T-helper 17 cell (primary cell): ENCODE measurements at places on chromosomes 16 and 17.

DNA sequence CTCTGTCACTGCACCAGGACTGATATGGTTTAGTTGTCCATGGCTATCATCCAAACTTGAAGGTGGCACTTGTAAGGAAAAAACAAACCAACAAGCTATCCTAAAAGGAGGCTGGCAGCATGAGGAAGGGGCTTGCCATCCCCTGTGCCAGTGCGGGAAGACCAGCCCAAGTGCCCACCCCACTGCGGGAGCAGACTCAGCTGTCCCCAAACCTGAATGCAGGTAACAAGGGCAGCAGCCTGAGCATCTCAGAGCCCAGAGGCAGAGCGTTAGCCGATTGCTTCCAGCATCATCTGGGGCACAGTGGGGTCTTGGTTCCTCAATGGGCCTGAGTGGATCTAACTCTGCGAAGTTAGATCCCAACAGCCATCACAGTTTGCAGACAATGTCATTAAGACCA, 29.2 kb upstream of the C16orf78 start:
- DNase-seq: no peak

DNA sequence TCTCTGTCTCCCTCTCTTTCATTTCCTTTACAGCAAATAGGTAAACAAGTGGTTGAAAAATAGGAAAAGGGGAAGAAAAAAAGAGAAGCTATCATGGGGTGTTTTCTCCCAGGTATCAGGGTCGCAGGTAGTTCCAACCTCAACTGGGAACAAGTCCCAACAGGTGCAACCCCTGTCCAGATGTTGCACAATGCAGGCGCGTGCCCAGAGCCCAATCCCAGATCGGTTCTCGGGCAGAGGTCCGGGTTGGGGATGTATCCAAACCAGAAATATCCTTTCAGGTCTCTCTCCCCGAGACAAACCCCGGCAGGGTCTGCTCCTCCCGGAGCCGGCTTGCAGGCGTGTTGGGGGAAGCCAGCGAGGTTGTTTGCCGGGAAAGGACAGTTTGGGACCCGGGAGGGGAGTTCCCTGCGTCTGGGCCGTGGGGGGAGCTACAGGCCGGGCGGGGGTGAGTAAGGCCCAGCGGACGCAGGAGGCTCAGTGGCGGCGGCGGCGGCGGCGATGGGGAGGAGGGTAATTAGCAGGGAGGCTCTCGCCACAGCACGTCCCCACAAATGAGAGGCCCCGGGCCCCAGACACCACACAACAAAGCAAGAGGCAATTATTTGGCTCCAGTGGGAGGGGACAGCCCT, 21.2 kb upstream of the SP6 start:
- DNase-seq: no peak

- no peak for DNase-seq
Observed at GRCh38 chr16:49365711-49366509, 7.7 kb upstream of the C16orf78 start.

DNA sequence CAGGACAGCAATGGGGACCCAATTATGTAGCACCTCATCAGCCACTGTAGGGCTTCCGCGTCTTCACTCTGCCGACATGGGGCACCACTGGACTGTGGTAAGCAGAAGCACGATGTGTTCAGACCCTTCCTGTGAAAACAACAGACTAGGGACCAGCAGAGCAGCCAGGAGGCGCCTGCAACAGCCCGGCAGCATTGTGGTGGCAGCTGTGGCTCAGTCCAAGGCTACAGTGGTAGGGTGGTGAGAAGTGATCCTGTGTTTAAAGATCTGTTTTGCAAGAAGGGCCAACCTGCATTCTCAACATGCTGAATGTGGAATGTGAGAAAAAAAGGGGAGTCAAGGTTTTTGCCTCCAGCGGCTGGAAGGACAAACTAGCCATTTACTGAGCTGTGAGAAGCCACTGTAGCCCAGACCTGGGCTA, 80.8 kb downstream of the GAS7 start:
- DNase-seq: no peak

- DNase-seq: no peak
Observed at GRCh38 chr17:65797809-65798208, 236.4 kb upstream of the AXIN2 start.

DNA sequence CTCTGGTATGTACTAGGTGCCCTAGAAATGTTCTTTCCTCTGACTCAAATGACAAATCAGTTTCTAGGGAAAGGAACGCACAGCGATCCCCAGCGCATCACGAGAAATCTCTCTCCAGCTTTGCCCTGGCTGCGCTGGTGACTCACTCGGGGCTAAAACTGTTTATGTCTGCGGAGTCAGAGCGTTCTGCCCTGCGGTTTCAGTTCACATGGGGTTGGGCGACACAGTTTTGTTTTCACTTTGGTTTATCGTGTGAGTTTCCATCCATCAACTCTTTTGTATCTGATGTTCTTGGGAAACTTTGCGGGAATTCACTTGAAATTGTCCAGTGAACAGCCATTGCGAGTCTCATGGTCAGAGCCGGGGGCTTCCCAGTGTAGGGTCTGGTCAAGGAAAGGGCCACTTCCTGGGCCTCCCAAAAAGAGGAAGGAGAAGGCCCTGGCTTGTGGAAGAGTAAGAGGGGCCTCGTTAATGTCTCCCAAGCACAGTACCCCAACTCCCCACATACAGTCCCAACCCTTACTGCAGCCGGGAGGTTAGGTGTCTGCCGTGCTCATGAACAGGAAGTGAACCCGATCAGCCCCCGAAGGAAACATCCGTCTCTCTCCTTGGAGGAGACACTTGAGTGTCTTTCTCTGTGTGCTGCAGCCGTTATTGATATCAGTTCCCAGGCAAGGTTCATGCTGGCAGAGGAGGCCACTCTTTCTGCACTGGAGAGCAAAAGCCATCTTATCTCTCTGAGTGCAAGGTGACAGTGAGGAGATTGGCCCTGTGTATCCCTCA, 643.2 kb downstream of the WWOX start:
- peak; percentile 69 for DNase-seq

DNA sequence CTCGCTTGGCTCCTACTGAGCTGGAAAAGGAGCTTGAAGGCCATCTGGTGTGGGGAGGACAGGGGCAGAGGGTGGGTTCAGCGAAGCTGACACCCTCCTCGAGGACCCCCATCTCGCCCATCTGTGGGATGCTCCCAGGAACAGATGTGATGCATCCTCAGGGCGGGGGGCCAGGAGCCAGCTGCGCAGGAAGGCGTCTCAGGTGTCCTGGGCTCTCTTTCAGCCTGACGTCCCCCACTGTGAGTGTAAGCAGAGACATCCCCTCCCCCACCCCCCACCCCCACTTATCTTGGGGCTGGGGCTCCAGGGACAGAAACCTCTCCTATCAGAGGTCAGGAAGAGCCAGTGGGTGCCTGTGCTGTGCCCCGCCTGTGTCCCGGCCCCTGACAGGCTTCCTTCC, 16.2 kb downstream of the KIF19 start:
- no peak for DNase-seq

GRCh38 chr17:82648742-82649331, 593 bp upstream of the WDR45B start:
- no peak for DNase-seq

DNA sequence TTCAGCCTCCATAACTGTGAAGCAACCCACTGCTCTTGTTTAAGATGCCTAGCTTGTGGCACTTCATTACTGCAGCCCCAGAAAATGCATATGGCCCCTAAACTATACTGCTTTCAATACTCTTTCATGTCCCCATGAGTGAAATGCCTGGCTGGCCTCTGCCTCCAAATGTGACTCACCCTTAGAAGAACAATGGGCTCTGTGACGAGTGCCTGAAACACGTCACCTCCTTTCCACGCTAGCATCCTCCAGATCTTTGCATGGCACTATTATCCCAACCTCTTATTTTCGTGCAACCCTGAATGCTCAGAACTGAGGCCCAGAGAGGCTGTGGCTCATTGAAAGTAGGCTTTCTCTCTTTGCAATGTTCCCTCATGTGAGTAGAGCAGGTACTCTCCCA, 233.1 kb downstream of the CBLN1 start:
- no peak for DNase-seq

DNA sequence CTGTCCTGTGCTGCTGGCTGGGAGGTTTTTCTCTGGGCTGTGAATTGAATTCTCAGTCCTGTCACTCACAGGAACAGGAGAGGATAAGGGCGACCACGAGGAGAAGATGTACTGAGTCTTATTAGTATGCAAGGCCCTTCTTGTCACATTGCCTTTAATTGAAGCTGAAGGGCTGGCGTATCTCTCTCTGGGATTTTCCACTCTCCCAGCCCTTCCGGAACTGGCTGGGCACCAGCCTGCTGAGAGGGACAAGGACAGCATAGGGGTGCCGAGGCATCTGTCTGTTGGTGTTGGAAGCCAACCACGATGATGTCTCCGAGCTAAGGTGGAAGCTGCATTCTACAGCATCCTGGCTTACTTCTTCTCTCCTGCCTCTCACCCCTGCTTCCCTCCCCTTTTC, 33.2 kb downstream of the GPRC5B start:
- no peak for DNase-seq

- DNase-seq: no peak
Observed at GRCh38 chr16:81636298-81636993, 142.6 kb upstream of the PLCG2 start.

- DNase-seq: no peak
Observed at GRCh38 chr16:11078812-11079459, 134.6 kb downstream of the CLEC16A start.

- DNase-seq: no peak
Observed at GRCh38 chr16:24309258-24310142, 53.4 kb downstream of the CACNG3 start.

GRCh38 chr17:82343560-82343959, 10.0 kb upstream of the SECTM1 start:
- DNase-seq: no peak

GRCh38 chr17:43468691-43469139, 15.1 kb upstream of the DHX8 start:
- no peak for DNase-seq

DNA sequence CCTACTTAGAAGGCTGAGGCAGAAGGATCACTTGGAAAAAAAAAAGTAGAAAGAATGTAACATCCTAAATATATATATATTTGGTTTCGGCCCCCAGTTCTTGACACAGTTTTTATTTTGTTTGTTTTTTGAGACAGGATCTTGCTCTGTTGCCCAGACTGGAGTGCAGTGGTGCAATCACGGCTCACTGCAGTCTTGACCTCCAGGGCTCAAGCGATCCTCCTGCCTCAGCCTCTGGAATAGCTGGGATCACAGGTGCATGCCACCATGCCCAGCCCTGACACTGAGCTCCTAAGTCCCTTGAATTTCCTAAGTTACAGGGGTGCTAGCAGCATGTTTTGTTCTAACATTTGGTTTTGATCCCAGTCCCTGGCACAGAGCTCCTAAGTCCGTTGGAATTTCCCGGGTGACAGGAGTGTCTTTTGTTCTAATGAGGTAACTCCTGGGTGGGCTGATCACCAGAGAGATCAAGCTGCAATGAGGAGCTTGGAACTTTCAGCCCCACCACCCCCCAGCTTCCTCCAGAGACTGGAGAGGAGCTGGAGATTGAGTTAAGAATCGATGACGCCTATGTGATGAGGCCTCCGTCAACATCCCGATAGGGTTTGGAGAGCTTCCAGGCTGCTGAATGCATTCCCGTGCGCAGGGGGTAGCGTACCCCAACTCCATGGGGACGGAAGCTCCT, 20.0 kb downstream of the MXRA7 start:
- DNase-seq: no peak

DNA sequence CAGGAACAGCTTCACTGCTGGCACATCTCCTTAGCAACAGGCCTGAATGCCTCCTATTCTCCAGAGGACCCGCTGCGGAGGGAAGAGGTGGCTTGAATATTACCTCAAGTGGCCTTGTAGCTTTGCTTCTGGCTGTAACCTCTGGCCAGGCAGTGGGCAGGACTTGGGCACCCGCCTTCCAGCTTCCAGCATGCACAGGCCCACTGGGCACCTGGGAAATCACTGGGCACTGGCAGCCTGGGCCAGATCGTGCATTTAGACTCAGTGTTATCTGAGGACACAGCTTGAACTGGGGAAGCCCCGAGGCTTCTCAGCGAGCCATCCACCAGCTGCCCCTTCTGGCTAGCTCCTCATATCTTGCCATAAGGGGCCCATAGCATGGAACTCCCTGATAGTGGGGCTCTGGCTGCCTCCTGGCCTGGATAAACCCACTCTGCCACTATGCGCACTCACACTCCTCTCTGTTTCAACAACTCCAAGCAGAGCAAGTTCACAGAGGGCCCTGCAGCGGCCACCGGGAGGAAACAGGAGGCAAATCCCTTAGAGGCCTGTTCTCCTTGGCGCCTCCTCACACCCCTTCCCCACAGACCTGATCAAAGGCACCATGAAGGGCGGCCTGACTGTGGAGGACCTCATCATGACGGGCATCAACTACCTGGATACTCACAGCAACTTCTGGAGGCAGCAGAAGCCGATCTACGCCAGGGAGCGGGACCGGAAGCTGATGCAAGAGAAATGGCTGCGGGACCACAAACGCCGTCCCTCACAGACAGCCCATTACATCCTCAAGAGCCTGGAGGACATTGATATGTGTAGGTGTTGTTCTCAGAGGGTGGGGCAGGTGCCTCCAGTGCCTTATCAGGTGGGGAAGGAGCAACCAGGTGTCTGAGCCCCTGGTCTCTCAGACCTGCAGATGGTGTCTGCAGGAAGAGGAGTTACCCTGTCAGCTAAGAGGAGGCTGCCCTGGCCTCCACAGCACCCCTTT, 7.8 kb downstream of the ODAD4 start:
- DNase-seq: no peak

DNA sequence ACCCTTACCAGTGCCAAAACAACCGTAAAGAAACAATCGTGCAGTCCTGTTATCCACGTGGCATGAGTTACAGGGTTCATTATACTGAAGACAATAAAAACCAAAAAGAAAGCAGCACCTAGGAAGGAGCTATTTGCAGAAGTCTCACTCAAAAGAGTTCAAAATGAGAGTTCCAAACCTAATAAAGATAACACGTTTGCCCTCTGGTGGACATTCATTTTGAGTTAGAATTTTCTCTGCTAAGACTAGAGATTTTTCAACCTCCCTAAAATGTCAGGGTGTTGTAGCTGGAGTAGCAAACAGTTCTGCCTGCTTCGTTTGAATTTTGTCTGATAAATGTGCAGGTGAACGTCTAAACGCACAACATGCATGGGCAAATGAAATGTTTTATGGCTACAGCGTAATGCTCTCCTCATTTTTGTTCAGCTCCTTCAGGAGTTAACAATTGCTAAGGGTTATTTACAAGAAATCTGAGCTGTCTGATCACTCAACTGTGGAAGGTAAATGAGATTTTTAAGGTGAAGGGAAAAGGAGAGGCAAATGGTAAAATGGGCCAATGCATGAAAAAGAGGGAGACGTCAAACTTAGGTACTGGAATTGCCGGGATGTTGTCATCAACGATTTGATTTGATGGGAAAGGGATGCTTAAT, 1067.9 kb upstream of the EEF2KMT start:
- no peak for DNase-seq

GRCh38 chr17:37179893-37180292, 195.9 kb upstream of the C17orf78 start:
- no peak for DNase-seq
